ENCODE measurements at places on chromosomes 4 and X.

- no peaks in the 10 kb centered on the region for H3K36me3 ChIP-seq
- H3K4me3 ChIP-seq = no peak overlapping the region
- H3K4me1 ChIP-seq = no peaks in the 10 kb centered on the region
- no peak overlapping the region for H3K27ac ChIP-seq
- H3K27me3 ChIP-seq = no peaks in the 10 kb centered on the region
- no peak for DNase-seq
These were observed 26.8 kb upstream of the FMR1 start for GRCh38 chrX:147884958-147885357.

- no peak for DNase-seq
- H3K27me3 ChIP-seq = no peaks in the 10 kb centered on the region
- no peak overlapping the region for H3K4me3 ChIP-seq
- H3K4me1 ChIP-seq = no peaks in the 10 kb centered on the region
- no peaks in the 10 kb centered on the region for H3K36me3 ChIP-seq
These were observed 57.2 kb downstream of the DIPK2B start for GRCh38 chrX:45143455-45143854.

DNA sequence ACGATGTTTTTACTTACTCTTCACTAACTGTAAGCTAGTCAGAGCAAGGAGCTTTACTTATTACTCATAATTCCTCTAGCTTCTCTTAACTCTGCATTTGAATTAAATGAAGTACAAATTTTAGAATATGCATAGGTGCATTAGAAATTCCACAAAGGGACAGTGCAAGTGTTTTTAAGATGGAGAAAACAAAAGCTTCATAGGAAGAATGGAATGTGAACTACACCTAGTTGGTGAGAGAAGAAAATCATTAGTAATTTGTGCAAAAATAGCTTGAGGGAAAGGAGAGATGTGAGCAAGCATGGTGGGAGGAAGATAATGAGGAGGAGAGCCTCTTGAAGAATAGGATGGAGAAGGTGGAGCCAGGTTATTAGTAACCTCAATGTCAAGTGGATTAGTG, 77.5 kb upstream of the SMARCA5 start:
- no peak overlapping the region for H3K4me3 ChIP-seq
- H3K27me3 ChIP-seq = no peaks in the 10 kb centered on the region
- H3K4me1 ChIP-seq = no peaks in the 10 kb centered on the region
- DNase-seq = no peak
- peaks cover 5% of the 10 kb centered on the region for H3K36me3 ChIP-seq

DNA sequence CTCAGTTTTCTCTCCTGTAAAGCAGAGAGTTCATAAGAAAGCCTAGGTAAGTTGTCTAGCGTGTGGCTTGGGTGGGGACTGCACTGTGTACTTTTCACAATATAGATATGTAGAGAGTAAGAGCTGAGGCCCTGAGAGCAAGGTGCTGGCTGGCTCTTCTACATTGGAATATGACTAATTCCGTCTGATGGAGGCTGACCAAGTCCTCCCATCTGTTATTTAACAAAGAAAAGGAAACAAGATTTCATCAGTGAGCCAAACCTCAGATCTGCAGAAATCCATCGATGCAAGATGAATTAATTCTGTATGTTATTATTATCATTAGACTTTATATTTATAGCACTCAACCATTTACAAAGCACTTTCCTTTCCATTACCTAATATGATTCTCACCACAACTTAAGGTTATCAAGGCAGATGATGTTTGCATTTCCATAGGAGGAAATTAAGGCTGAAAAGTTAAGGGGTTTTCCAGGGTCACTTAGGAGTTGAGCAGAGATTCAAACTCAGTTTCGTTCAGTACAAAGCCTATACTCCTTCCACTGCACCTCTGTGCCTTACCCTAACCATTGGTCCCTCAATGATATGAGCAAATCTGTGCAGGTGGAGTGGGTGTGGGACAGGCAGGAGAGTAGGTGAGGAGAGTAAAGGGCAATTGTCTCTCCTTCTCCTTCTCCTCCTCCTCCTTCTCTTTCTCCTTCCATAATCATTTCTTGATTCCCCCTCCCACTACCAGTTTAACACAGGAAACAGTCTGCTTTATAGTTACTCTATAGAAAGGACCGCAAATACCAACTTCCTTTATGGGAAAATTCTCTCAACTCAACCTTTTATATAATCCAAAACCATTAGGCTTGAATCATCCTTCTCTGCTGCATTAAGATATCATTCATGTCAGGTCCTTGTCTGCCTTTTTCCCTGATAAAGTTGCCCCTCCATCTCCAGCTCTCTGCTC, 27.6 kb upstream of the SRD5A3 start:
- no peak overlapping the region for H3K4me3 ChIP-seq
- no peaks in the 10 kb centered on the region for H3K4me1 ChIP-seq
- H3K27me3 ChIP-seq = no peaks in the 10 kb centered on the region
- no peak overlapping the region for H3K27ac ChIP-seq
- H3K36me3 ChIP-seq = no peaks in the 10 kb centered on the region

DNA sequence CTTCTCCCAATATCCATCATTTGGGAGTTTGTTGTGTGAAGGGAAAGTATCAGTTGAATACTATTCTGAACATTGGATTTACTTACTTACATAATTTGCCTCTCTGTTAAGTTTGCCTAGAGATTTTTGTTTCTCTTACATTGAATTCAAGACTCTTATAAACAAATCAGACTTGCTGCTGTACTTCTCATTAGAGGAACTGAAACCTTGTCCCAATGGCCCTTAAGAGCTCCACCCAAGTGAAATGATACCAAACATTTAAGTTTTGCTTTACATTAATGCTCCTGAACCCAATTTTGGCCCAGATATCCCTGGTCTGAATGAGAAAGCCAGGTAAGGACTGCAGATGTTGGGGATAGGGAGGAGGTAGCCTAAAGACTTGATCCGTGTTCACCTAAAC, 32.0 kb downstream of the HAND2 start:
- H3K27ac ChIP-seq = no peak overlapping the region
- H3K27me3 ChIP-seq = peaks cover 20% of the 10 kb centered on the region
- H3K4me1 ChIP-seq = peaks cover 5% of the 10 kb centered on the region
- no peak for DNase-seq
